ENCODE measurements at places on chromosomes 4 and X.

GRCh38 chr4:112343330-112344080, 46.3 kb downstream of the ALPK1 start:
- DNase-seq = no peak

- DNase-seq = no peak
These were observed 15.9 kb downstream of the MID1IP1 start for GRCh38 chrX:38817004-38817703.

GRCh38 chrX:9678215-9678965, 87.3 kb downstream of the GPR143 start:
- DNase-seq = no peak

- no peak for DNase-seq
These were observed 114.5 kb downstream of the TSPAN7 start for GRCh38 chrX:38675856-38676255.

DNA sequence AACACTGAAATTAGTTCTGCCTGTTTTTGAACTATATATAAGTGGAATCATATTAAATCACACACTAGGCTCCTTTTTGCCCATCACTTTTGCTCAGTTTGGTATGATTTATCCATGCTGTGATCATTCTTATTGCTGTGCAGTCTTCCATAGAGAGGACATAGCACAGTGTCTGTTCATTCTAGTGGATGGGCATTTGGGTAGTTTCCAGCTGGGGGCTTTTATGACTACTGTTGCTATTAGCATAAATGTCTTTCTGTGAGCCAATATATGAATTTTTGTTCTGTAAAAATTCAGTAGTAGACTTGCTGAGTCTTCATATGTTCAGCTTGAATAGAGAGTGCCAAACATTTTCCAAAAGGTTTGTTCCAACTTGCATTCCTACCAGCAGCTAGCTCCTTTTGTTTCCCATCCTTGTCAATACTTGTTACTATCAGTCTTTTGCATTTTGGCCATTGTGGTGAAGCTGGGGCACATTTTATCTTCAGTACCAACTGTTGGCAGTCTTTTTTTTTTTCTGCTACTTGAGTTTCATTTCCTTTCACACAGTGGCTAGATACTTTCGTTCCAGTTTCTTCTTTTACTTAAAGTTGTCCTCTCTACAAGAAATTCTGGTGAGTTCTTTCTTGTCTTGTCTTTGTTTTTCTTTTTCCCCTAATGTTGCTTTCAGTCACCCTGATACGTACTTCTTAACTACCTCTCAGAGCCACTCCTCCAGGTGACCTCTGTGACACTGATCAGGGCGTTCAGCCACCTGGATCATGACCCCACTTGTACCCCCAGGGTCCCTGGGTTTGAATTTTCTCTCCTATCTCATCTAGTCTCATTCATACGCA, 87.0 kb downstream of the ANXA3 start:
- no peak for DNase-seq

All from T-helper 22 cell (primary cell).